ENCODE measurements at places on chromosomes 7 and 10.
A peak's percentile ranks its signal among the peaks of the same experiment; 100 is the strongest.

GRCh38 chr7:1342090-1342640 is 109.5 kb downstream of the UNCX start:
- DNase-seq = no peak

DNA sequence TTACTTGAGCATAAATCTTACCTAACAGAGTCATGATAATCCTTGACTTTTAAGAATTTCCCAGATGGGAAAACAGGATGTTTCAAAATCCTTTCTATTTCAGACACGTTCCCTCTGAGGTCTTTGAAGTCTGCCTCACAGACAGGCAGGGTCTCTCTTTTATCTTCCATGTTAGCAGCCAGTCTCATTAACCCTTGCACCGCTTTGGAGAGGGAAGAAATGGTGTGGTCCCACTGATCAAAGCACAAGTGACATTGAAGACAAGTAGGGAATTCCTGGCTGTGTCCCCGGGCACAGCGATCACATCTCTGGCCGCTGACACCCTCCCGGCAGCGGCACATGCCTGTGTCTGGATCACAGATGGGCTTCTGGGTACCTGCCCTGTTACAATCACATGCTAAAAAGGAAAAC is 52.7 kb upstream of the LAMB1 start:
- DNase-seq = no peak

DNA sequence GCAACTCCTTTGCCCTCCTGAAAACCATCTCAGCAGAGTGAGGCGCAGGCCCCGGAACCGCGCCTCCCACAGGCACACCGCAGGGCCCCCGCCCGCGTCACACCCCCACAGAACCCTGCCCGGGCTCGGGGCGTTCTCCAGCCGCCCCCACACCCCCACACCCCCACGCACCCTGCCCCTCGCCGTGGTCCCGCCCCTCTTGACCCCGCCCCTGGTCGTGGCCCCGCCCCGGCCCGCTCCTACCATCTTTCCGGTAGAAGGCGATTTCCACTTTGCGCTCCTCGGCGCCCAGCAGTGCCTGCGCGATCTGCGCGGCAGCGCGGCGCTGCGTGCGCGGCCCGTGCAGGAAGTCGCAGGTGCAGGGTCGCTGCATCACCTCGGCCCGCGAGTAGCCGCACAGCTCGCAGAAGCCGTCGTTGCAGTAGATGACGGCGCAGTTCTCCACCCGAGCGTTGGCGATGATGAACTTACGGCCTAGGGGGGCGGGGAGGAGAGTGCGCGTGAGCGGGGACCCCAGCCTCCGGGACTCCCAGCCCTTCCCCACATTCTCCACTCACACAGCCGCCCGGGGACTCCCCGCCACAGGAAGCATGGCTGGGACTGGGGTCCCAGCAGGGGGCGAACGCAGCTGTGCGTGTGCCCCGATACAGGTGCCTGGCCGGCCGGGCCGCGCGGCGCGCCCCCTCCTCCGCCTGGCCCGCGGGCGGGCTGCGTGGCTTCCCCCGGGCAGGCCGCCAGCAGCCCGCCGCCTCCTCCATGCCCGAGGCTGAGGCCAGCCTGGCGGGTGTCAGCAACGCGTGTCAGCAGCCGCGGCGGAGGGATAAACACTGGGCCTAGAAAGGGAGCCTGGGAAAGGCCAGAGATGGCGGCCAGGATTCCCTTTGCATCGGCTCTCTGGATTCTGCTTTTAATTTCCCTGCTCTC is 3.4 kb downstream of the KCNH2 start:
- no peak for DNase-seq

- DNase-seq = no peak
Measured at GRCh38 chr10:124520558-124521428, 59.2 kb downstream of the LHPP start.

GRCh38 chr7:139355320-139355719 is 4.4 kb upstream of the LUC7L2 start:
- DNase-seq = no peak

DNA sequence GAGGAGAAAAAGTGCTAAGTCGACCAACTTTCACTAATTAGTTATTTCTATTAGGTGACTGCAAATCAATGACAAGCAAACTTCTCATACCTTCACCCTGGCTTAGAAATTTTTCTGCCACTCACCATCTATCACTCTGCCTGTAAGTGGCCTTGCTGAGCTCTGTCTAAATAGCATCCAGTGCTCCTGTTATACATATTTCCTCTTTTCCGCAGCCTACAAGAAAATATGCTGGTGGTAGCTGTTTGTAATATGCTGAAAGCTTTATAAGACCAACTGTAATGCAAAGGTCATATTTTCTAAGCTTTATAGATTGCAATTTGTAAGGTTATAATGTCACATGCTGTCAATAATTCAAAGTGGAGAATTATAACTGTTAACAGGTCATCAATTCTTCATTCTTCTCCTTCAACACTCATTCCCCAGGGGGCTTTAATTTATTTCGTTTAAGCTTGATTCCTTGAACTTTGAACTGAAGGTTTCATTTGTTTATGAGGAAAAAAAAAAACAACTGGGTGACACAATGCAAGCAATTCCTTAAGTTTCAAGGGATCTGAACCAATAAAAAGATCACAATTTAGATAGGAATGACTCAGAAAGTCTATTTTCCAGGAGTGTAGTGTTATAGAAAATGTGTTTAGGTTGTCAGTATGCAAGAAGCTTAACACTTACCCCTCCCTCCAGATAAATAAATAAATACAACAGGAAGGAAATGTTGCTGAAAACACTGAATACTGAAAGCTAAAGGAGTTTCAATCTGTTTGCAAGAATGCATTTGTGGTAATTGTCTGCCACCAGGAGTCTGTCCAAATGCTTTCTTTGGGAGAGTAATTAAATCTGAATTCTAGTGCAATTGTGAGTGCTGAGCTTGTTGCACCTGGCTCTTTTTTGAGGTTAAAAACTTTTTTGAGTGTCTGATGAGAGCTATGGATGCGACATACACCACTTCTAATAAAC is 183.7 kb downstream of the SORCS1 start:
- DNase-seq = no peak

DNA sequence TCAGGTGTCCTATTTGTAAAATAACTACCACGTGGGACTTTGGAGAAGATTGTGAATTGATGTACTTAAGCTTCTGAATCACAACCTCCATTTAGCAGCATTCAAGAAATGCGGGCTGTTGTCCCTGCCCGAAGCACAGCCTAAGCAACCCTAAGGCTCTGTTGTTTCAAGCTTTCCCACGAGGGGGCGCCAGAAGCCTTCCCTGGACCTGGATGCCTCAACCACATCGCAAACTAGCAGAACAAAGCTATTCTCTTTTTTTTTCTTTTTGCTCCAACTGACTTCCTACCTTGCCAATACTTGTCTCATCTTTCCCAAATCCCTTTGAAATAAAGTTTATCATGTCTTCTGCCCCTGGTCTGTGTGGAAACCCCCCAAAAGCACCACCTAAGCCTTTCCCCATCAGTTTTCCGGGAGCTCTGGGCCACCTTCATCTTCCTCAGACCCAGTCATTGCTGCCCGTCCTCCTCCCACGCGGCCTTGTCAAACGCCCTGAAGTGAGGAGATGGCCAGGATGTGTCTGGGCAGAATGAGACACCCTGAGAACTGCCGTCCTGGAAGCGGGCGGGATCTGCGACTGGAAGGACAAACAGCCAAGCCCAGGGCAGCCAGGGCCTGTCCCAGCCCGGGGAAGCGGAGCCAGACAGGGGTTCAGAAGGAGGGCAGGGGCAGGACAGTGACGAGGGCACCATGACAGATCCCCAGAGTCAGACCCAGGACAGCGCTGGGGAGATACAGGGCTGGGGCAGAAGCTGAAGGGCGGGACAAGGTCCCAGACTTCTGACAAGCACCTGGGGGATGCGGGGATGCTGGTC is 112.7 kb downstream of the SLIT1 start:
- peak; percentile 91 for DNase-seq

DNA sequence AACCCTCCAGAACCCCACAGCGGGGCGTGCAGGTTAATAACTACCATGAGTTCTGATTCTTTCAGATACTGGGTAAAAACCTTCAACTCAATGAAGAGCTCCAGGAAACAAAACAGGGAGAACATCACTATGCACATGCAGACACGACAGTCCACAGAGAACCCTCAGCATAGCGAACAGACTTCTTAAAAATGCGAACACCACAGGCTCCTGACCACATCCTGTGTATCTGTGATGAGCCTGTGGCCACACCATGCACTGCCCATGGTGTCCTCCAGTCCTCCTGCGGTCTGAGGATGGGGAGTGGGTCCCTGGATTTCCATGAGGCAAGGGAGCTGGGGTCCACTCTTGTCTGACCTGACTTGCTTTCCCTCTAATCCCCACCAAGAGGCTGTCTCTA is 107.2 kb downstream of the COBL start:
- no peak for DNase-seq

GRCh38 chr7:100563809-100564400 is 9.8 kb downstream of the SAP25 start:
- DNase-seq = peak; percentile 78

DNA sequence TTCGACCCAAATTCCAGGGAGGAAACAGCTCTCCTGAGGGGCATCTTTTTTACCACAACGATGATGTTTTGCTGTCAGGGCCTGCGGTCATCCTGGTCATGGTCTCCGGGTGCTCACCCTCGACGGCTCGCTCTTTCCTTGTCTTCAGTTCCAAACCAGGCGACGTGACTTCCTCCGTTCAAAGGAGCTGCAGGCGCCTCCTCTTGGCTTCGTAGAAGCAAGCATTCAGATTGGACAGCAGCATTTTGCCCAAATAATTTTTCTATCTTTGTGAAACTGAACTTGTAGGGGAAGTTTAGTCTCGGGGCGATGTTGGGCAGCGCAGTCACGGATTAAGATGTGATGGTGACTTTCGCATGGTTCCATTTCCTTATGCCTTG is 208.9 kb downstream of the DNAJB6 start:
- no peak for DNase-seq

- no peak for DNase-seq
Measured at GRCh38 chr10:111107846-111108245, 31.0 kb downstream of the ADRA2A start.
